ENCODE measurements at places on chromosomes 16 and 17.

GRCh38 chr17:75113798-75114551, 4.2 kb downstream of the ARMC7 start:
- peak; percentile 91 for DNase-seq

DNA sequence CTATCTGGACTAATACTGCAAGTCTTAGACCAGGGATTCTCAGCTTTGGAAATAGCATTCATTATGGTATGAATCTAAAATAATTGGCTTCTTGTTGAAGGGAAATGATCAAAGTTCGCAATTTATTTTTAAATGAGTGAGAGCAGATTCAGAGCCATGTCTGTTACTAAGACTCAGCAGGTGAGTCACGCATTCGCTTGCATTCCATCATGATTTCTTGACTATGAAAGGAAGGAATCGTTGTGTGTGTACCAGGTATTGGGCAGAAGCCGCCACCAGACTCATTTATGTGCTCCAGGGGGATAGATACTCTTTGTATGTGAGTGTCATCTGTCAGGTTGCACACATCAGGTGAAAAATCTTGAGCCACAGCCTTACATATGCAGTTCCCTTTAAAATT, 10.8 kb downstream of the GSG1L2 start:
- DNase-seq, result no peak

GRCh38 chr17:75345514-75346167, 56.4 kb upstream of the SLC25A19 start:
- no peak for DNase-seq

GRCh38 chr17:73696251-73696650, 52.0 kb upstream of the SDK2 start:
- no peak for DNase-seq

GRCh38 chr17:67881083-67881482, 55.8 kb downstream of the BPTF start:
- DNase-seq, result no peak

DNA sequence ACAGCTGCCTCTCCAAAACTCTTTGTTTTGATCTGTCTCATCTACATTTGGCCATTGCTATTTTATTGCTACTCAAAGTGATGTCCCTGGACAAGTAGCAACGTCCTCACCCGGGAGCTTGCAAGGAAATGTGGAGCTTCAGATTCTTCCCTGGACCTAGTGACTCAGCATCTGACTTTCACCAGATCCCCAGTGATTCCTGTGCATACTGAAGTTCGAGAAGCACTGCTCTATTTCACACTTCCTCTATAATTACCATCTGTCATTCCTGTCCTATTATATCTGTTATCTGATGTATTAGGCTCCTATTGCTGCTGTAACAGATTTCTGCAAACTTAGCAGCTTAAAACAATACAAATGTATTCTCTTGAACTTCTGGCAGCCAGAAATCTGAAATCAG, 28.5 kb upstream of the VAT1L start:
- no peak for DNase-seq

DNA sequence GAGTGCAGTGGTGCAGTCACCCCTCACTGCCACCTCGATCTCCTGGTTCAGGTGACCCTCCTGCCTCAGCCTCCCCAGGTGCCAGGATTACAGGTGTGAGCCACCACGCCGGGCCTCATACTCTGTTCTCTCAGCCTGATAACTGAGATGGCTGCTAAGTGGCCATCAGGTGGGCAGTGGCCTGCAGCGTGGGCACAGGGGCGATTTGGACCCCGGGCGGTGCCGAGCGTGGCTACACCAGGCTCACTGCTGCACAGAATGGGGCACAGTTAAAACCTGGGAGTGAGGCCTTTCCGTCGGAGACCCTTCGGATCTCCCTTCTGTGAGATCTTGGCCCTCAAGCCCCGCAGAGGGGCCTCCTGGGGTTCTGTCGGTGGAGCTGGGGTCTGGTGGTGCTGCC, 11.5 kb downstream of the CACNA1H start:
- no peak for DNase-seq

DNA sequence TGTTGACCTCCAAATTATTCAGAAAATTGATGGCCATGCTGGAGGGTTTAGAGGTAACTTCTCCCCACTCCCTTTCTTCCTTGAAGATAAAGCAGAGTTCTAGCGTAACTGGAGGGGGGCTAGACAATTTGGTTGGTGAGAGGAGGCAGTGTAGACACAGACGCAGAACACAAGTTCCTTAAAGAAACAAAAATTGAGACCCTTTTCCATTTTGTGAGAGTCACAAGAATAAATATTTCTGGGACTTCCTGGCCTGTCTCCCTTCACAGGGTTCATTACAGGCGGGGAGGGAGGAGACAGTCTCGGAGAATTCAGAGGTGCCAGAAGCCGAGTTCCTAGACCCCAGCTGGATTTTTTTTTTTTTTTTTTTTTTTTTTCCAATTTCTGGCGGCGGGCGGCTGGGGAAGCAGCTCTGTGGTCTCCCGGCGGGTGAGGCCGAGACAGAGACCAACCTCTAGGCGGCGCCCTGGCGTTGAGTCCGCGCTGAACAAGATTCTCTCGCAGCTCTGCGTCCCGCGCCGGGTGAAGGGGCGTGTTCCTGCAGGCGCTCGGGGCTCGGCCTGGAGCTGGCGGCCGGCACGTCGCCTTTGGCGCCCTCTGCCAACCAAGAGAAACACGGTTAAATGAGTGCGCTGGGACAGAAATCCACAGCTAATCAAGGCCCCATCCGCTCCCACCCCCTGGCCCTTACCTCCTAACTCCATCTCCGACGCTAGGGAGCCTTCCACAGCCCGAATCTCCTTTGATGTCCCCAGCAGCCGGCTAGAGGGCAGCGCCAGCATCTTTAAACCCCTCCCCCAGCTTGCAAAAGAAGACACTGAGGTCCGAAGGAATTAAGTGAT, 10.2 kb upstream of the HOXB9 start:
- DNase-seq, result peak; percentile 73

- DNase-seq, result no peak
Measured at GRCh38 chr16:30802936-30803335, 15.9 kb upstream of the ZNF629 start.

DNA sequence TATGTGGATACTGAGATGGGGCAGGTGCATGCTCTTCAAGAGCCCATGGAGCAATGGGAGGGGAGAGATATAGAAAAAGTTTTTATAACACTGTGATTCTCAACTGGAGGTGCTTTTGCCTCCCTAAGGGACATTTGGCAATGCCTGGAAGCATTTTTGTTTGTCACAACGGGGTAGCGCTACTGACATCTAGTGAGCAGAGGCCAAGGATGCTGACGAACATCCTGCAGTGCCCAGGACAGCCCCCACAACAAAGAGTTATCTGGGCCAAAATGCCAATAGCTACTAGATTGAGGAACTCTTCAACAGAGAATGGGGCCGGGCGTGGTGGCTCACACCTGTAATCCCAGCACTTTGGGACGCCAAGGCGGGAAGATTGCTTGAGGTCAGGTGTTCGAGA, 67.2 kb upstream of the CLEC3A start:
- no peak for DNase-seq

GRCh38 chr16:85838876-85839585, 39.5 kb downstream of the COX4I1 start:
- no peak for DNase-seq

GRCh38 chr16:65057184-65057583, 64.7 kb downstream of the CDH11 start:
- DNase-seq, result no peak

GRCh38 chr16:63650550-63650949, 1471.3 kb downstream of the CDH11 start:
- no peak for DNase-seq

DNA sequence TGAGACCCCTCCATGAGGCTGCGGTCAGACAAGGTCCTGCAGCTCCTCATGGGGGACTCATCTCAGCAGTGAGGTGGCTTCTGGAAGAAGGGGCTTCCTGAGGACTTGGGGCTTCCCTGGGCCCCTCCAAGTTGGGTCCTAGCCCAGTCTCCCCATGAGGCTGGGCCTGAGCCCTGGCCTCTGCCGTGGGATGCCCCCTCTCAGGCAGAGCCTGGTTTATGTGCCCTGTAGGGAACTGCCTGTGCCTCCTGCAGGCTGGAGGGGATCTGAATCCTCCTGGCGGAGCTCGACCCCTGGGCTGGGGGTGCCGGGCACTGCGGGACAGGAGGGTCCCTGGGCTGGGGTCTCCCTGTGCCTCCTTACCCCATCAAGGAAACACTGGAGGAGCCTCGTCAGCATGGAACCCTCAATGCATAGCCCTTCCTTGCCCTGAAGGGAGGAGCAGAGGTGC, 45.8 kb downstream of the TNFRSF13B start:
- DNase-seq, result peak; percentile 42

GRCh38 chr17:53794875-53795274, 27.9 kb upstream of the KIF2B start:
- no peak for DNase-seq

GRCh38 chr16:31201582-31202413, 762 bp downstream of the PYCARD start:
- peak; percentile 37 for DNase-seq

Measured in pancreas (tissue), 10 donors.